Prostate gland (tissue), 2 donors: ENCODE measurements at places on chromosomes 2 and 18.

DNA sequence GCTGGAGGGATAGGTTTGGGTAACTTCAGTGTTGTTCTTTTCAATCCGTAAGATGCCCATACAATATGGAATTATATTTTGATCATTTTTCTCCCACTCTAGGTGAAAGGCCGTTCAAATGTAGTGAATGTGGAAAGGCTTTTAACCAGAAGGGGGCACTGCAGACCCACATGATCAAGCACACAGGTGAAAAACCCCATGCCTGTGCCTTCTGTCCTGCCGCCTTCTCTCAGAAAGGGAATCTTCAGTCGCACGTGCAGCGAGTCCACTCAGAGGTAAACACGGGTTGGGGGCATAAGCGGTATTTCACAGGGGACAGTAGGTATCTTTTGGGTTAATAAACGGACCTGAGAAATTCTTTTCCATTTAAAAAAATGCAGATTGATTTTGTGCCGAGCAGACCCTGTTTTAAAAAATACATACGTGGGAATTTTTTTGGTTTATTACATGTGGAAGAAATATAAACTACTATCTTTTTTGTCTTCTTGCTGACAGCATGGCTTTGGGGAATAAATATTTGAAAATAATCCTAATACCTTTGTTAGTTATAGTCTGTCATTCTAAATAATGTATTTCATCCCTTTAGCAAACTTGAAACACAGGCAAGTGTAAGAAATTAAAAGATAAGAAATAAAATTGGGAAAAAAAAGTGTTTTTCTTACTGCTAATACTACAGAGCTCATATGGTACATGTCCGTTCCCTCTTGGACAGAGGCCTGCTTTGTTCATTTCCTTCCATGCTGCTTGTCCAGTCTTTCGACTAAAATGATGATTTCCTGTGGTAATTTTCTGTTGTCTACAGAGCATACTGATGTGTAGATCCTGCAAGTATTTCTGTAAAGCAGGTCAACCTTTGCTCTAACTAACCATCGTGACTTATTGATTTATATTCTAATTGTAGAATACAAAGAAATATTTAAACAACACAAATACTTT lies 53.3 kb downstream of the ZNF236 start:
- no peaks in the 10 kb centered on the region for H3K4me1 ChIP-seq
- H3K27me3 ChIP-seq = no peaks in the 10 kb centered on the region
- peak; percentile 26 for DNase-seq
- H3K27ac ChIP-seq = no peak overlapping the region
- no peaks in the 10 kb centered on the region for H3K36me3 ChIP-seq

DNA sequence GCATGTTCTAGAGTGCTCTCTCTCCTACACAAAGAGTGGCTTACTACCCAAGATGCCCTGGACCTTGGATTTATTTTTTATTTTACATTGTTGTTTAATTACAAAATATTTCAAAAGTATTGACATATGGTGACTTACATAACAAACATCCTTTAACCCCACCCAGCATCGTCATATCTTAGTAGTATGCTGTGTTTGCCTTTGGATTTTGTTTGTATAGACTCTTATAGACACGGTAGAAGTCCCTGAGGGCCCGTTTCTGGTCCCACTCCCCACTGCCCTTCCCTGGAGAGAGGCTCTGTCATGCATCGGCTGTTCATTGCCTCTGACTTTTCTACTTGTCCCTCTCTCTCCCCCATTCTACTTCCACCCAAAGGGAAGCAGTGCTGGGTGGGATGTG lies 112.0 kb downstream of the ZBTB7C start:
- H3K27me3 ChIP-seq = no peaks in the 10 kb centered on the region
- H3K27ac ChIP-seq = no peak overlapping the region
- no peaks in the 10 kb centered on the region for H3K4me1 ChIP-seq
- no peak for DNase-seq

- H3K27me3 ChIP-seq = no peaks in the 10 kb centered on the region
- H3K4me3 ChIP-seq = no peak overlapping the region
- H3K27ac ChIP-seq = no peak overlapping the region
- no peak for DNase-seq
- H3K36me3 ChIP-seq = no peaks in the 10 kb centered on the region
- H3K4me1 ChIP-seq = no peaks in the 10 kb centered on the region
Observed at GRCh38 chr2:12106440-12107080, 360.1 kb downstream of the LPIN1 start.

- no peaks in the 10 kb centered on the region for H3K36me3 ChIP-seq
- H3K27ac ChIP-seq = no peak overlapping the region
- no peak for DNase-seq
- H3K4me3 ChIP-seq = no peak overlapping the region
Observed at GRCh38 chr2:203861197-203861596, 6.4 kb upstream of the CTLA4 start.

- no peak for DNase-seq
- no peaks in the 10 kb centered on the region for H3K36me3 ChIP-seq
- no peaks in the 10 kb centered on the region for H3K27me3 ChIP-seq
Observed at GRCh38 chr2:238908960-238909951, 61.4 kb downstream of the TWIST2 start.

DNA sequence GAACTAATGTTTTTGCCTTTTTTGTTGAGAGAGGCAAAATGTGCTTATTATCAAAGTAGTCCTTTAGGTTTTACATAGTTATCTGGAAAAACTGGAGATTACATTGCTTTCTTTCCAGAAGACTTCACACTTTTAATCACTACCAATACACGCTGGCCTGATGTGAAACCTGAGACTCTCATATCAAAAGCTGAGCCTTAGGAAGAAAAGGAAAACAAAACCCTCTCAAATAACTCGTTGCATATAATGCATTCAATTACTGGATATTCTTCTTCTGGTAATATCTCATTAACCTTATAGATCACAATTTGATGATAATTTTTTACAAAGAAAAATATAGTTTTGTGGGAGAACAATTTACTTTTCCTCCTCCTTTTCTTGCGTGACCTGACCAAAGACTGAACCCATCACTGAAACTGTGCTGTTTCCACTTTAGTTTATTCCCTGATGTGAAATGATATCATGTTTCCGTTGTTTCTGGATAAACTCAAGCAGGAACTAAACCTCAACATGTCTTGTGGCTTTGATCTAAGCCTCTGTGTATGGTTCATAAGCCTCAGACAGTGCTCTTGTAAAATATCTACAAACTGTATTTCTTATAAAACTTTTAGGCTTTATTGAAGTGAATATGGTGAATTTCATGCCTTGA lies 332.4 kb downstream of the GULP1 start:
- no peaks in the 10 kb centered on the region for H3K4me1 ChIP-seq
- no peak for DNase-seq
- no peak overlapping the region for H3K4me3 ChIP-seq
- H3K36me3 ChIP-seq = no peaks in the 10 kb centered on the region
- no peak overlapping the region for H3K27ac ChIP-seq
- no peaks in the 10 kb centered on the region for H3K27me3 ChIP-seq

- no peaks in the 10 kb centered on the region for H3K36me3 ChIP-seq
- no peak overlapping the region for H3K4me3 ChIP-seq
- H3K4me1 ChIP-seq = no peaks in the 10 kb centered on the region
- no peak for DNase-seq
Observed at GRCh38 chr2:128797533-128797932, 478.9 kb upstream of the HS6ST1 start.

DNA sequence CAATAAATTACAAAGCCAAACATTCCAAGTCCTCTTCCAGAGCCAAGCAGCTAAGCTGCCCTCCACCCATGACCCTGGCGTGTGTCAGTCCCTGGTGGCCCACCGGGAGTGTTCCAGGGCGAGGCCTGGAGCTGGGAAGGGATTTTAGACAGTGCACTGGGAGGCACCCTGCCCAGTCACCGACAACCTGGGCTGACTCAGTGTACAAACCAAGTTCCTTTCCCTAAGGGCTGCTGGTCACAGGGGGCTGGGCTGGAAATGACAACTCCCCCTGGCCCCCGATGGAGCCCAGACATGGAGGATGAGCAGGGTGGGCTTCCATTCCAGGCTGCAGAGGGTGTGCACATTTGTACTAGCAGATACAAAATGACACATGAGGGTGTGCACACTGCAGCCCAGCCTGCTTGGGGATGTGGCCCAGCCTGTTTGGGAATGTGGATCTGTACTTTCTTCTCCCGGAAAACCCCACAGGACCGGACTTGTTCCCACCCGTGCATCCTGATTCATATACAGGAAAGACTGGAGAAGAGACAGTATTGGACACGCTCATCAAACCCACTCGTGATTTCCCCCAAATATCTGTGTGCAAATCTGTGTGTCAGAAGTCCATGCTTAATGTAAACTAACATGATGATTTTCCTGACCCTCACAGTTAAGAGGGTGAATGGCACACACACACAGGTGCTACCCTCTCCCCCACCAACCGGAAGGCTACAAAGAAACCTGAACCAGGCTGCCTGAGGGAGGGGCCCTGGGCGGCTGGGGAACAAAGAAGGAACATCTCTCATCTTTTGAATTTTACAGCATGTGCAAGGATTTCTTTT lies 58.9 kb downstream of the NDUFA10 start:
- no peaks in the 10 kb centered on the region for H3K36me3 ChIP-seq
- no peaks in the 10 kb centered on the region for H3K27me3 ChIP-seq
- peaks cover 7% of the 10 kb centered on the region for H3K4me1 ChIP-seq
- DNase-seq = no peak

DNA sequence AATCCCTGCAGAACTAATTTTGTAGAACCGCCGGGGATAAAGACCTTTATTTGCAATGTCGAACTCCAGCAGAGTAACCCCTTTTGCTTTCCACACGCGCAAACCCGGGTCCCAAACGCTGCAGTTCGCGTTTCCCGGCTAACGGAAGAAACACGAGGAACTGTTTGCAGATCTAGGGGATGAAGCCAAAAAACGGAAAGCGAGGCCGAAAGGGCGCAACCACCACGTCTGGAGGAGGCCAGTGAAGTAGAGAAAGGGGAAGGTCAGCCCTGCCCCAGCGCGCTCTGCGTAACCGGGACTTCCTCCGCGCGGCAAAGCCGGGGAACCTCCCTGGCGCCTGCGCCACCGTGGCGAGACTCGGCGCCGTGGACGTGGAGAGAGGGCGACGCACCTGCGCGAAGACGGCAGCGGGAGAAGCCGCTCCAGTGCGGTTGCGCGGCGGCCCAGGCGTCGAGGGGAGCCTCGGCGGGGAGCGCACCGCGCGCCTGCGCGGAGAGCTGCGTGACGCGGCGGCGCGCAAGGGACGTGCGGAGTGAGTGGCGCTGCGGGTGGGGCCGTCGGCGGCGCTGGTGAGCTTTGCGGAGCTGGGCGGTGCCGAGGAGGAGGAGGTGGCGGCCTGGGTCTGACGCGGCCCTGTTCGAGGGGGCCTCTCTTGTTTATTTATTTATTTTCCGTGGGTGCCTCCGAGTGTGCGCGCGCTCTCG lies at the start of gene PPP1CB:
TSS of gene PPP1CB (plus strand) at position 579 of the 704 bp plus-strand sequence. CDS start 295 bp downstream, outside the sequence.
- no peaks in the 10 kb centered on the region for H3K36me3 ChIP-seq
- peak; percentile 97 for DNase-seq
- peak within 1 kb of the TSS; percentile 99 for H3K4me3 ChIP-seq
- peak within 1 kb of the TSS; percentile 100 for H3K27ac ChIP-seq
- no peaks in the 10 kb centered on the region for H3K27me3 ChIP-seq

- no peaks in the 10 kb centered on the region for H3K4me1 ChIP-seq
- H3K27me3 ChIP-seq = no peaks in the 10 kb centered on the region
- H3K4me3 ChIP-seq = no peak overlapping the region
- H3K27ac ChIP-seq = no peak overlapping the region
- H3K36me3 ChIP-seq = no peaks in the 10 kb centered on the region
Observed at GRCh38 chr2:127586136-127586535, 50.7 kb downstream of the MYO7B start.

DNA sequence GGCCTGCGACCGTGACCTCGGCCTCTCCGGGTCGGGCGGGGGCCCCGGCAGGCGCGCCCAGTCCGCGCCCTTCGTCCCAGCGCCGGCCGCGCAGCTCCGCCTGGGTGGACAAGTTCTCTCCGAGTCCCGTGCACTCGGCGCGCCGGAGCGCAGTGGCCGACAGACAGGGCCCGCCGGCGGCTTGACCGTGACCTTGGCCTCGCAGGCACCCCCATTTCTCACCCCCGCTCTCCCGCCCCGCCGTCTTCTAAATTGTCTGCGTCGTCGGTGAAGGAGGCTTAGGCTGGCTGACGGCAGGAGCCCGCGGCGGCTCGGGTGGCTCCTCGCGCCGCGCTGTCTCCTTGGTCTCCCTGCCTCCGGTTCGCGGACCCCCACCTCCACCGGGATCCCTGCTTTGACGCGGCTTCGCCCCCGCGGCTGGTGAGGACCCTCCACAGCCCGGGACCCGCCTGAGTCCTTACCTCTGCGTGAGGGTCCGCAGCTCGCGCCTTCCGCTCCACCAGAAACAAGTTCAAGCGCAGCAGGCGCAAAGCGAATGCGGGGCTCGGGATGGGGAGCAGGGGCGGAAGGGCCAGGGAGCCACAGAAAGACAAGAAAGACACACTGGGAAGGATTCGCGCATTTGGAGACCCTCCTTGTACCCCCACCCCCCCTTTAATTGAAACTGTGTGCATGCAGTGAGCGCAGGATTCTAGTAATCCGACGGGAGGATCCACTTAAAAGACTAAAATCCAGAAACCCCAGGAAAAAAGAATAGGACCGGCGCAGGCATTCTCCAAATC lies 4.0 kb downstream of the PTGR3 start:
- peak overlapping the region; percentile 45 for H3K27ac ChIP-seq
- peak overlapping the region; percentile 10 for H3K4me3 ChIP-seq
- no peaks in the 10 kb centered on the region for H3K36me3 ChIP-seq
- H3K4me1 ChIP-seq = no peaks in the 10 kb centered on the region
- DNase-seq = no peak
